SHP77 (cell line): ENCODE measurements at places on chromosomes 3 and 15.
A peak's percentile ranks its signal among the peaks of the same experiment; 100 is the strongest.

- DNase-seq, result no peak
These were observed 58.1 kb upstream of the SLC25A36 start for GRCh38 chr3:140883428-140884040.

- DNase-seq, result peak; percentile 28
These were observed 41.9 kb downstream of the CCDC12 start for GRCh38 chr3:46934498-46935167.

GRCh38 chr15:24054547-24055245 lies 367.6 kb upstream of the NDN start:
- DNase-seq, result peak; percentile 27

GRCh38 chr3:53597136-53597915 lies 102.9 kb downstream of the CACNA1D start:
- no peak for DNase-seq

DNA sequence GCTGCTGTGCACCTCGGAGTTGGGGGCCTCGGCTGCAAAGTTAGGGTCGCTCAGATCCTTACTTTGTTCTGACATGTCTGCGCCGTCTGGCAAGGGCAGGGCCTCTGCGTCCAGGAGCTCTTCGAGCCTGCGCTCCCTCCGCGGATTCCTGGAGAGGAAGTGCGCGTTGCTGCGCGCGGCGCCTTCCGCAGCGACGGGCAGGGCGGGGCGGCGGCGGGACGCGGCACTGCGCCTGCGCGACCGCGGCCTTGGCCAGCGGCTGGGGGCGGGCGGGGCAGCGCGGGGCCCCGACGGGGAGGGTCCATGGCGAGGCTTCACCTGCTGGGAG lies at the start of gene NDN:
NDN (minus strand) TSS at position 163 of the 328 bp plus-strand sequence; CDS start at position 75, 88 bp downstream.
- DNase-seq, result no peak

DNA sequence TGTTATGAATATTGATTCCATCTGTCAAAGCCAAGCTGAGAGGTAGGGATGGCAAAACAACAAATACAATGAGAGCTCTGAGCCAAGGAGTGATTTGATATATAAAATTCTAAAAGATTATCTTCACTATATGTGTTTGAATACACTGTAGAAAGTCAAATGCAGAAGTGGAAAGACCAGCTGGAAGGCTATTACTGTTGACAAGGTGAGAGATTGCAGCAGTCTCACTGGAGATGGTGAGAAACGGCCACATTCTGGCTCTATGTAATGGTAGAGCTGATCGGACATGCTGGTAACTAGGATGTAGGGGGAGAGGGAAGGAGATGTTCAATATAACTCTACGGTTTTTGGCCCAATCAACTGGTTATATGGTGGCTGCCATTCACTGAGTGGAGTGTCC lies 434.2 kb upstream of the SUCLG2 start:
- DNase-seq, result no peak

- peak; percentile 11 for DNase-seq
These were observed 186.7 kb downstream of the NLGN1 start for GRCh38 chr3:173584093-173584837.

DNA sequence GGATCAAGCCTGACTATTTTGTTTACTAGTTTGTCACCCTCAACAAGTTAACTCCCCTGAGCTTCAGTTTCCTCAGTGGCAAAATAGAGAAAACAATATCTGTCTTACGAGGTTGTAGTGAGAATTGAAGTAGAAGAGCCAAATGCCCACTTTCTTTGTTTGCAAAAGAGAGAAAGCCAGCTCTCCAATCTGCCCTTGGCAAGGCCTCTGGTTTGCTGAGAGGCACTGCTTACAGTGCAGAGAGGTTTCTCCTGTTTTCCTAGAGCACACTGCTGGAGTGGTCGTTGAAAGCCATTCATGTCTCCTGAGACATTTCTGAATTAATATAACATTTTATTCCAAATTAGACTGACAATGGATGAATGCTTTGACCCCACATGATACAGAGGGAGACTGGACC lies 260.5 kb upstream of the IGF1R start:
- no peak for DNase-seq
